ENCODE measurements at places on chromosomes 7 and 10. TPM values are rescaled to one million over a fixed set of nuclear protein-coding genes. Genes with fewer than 3 reads are reported as not detected.
A peak's percentile ranks its signal among the peaks of the same experiment; 100 is the strongest.

LIPJ gene
- not detected for total RNA-seq

GRCh38 chr10:36606234-36606839 is 519.1 kb upstream of the ANKRD30A start:
- H3K4me1 ChIP-seq: no peaks in the 10 kb centered on the region
- no peak overlapping the region for H3K27ac ChIP-seq
- H3K27me3 ChIP-seq: no peaks in the 10 kb centered on the region
- DNase-seq: no peak
- H3K36me3 ChIP-seq: no peaks in the 10 kb centered on the region

- peak overlapping the region; percentile 91 for H3K27ac ChIP-seq
- no peaks in the 10 kb centered on the region for H3K36me3 ChIP-seq
- peaks cover 35% of the 10 kb centered on the region for H3K4me1 ChIP-seq
- DNase-seq: peak; percentile 40
Observed at GRCh38 chr10:63265222-63265617, 132.1 kb downstream of the NRBF2 start.

DNA sequence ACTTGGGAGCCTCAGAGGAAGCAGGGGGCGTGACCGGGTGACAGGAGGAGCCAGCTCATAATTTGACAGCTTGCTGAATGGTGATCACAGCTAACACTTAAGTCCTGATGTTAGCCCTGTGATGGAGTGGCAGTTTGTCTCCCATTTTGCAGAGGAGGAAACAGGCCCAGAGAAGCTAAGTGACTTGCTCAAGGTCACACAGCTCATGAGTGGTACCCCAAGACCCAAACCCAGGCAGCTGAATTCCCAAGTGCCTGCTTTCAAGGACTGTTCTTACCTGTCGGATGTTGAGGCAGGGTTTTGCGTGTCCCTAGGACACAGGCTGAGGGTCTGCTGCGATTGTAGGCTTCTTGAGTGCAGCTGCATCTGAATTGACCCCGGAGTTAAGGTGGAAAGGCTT is 51.7 kb downstream of the PALD1 start:
- no peaks in the 10 kb centered on the region for H3K27me3 ChIP-seq
- no peaks in the 10 kb centered on the region for H3K36me3 ChIP-seq
- H3K4me1 ChIP-seq: no peaks in the 10 kb centered on the region
- H3K4me3 ChIP-seq: no peak overlapping the region

- H3K4me3 ChIP-seq: no peak overlapping the region
- DNase-seq: no peak
- H3K36me3 ChIP-seq: no peaks in the 10 kb centered on the region
- no peak overlapping the region for H3K27ac ChIP-seq
- H3K4me1 ChIP-seq: no peaks in the 10 kb centered on the region
- no peaks in the 10 kb centered on the region for H3K27me3 ChIP-seq
Observed at GRCh38 chr10:76072384-76072783, 641.0 kb downstream of the LRMDA start.

SPAG6 gene
- total RNA-seq: not detected

SLC26A3 gene
- total RNA-seq: not detected

DNA sequence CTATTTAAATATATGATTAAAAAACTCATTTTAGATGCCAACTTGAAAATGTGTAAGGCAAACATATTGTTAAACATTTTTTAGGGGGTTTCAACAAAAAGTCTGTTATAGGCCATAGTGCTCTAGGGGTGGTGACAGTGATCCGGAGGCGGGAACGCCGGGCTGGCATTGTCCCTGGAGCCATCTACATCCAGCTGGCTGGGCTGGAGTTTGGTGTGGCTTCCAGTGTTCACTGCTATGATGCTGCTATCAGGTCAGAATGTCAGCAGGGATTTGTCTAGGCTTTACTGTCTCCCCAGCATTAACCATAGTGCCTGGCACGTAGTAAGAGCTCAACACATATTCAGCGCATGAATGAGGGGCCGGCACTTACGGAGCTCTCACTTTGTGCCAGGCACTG is 1.9 kb upstream of the SLC18A2 start:
- no peak overlapping the region for H3K27ac ChIP-seq
- no peaks in the 10 kb centered on the region for H3K4me1 ChIP-seq
- H3K36me3 ChIP-seq: no peaks in the 10 kb centered on the region

GHRHR gene
- not detected for total RNA-seq

DNA sequence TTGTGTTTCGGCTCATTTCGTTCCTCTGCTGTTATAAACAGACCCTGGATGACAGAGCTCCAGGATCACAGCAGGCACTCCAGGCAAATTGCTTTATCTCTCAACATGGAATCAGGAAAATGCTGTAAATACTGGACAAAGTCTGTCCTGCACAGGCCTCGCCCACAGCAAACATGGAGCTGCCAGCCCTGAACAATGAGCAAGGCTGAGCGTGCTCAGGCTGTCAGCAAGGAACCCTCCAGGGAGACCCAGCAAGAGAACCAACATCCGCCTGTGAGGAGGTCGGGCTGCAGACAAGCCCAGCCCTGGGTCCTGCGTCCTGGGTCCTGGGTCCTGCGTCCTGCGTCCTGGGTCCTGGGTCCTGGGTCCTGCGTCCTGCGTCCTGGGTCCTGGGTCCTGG is 180.8 kb downstream of the PTPRN2 start:
- no peaks in the 10 kb centered on the region for H3K27me3 ChIP-seq
- H3K27ac ChIP-seq: no peak overlapping the region
- H3K4me3 ChIP-seq: no peak overlapping the region
- no peaks in the 10 kb centered on the region for H3K36me3 ChIP-seq
- H3K4me1 ChIP-seq: no peaks in the 10 kb centered on the region

- no peak overlapping the region for H3K27ac ChIP-seq
- H3K36me3 ChIP-seq: no peaks in the 10 kb centered on the region
- H3K4me3 ChIP-seq: no peak overlapping the region
- H3K4me1 ChIP-seq: no peaks in the 10 kb centered on the region
- no peaks in the 10 kb centered on the region for H3K27me3 ChIP-seq
Observed at GRCh38 chr10:95389982-95390381, 99.2 kb upstream of the PDLIM1 start.

- no peak for DNase-seq
- H3K4me3 ChIP-seq: no peak overlapping the region
- no peak overlapping the region for H3K27ac ChIP-seq
- no peaks in the 10 kb centered on the region for H3K27me3 ChIP-seq
- H3K4me1 ChIP-seq: no peaks in the 10 kb centered on the region
Observed at GRCh38 chr10:76408646-76409045, 977.2 kb downstream of the LRMDA start.

DNA sequence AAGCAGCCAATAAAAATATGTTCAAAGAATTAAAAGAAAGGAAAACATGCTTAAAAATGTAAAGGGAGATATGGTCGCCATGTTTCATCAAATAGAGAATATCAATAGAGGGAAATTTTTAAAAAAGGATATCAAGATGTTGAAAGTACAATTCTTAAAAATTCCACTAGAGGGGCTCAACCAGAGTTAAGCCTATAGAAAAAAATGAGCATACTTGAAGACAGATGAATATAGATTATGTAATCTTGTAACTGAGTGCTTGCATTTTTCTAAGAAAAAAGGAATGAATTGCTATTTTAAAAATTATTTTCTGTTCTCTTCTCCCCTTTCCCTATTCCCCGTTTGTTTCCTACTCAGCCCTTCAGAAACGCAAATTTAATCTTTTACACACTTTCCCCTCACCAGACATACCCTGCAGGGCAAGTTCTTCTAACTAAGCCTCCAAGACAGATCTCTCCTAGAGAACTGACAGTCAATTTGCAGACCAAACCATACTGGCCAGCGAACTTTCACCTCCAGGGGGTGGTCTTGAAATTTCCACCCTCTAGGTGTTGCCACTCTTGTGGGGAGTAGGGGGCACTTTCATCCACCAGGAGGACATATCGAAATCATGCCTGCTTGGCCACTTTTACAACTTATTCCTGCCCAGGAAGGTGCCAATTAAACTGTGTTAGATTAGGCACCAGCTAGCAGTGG is 67.7 kb downstream of the NSUN6 start:
- H3K4me3 ChIP-seq: no peak overlapping the region
- H3K27ac ChIP-seq: no peak overlapping the region
- DNase-seq: no peak

DNA sequence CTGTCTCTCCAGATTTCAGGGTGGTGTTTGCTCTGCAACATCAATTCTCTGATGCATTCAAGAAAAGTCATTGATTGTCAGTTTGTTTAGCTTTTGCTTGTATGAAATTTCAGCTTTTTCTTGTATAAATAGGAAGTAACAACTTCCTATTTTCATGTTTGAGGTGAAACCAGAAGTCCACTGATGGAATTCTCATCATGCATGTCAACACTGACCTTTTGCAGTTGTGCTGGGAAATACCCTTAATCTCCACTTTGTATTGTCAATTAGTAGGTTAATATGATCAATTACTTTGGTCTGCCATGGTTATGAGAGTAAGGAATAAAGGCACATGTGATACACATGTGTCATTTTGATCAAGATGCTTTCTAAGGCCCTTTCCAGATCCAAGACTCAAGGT is 208.8 kb upstream of the HPS1 start:
- no peak overlapping the region for H3K27ac ChIP-seq
- no peaks in the 10 kb centered on the region for H3K4me1 ChIP-seq

FAM241B gene
- total RNA-seq: 13.0 TPM

DNA sequence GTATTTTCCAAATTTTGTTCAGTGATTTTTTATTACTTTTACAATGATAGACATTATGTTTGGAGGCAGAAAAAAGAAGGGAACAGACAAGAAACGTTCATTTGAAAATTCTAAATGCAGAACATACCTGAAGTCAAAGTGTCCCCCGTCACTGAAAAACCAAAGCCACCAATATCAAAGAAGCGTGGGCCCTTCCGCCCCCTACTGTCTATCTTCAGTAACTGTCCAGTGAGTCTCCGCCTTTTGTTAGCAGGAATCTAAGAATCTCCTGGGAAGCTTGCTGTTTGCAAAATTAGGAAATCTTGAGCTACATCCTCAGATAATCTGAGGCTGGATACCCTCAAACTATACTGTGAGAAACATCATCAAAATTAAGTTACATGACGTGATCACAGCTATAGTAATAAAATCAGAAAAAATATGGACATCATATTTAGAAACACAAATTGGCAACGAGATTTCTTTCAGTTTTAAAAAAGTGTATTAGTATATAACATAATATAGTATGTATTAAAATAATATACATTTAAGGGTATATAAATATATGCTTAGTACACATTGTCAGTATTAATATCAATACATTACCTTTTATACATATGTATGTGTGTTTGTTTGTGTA is 169.3 kb upstream of the AKR1E2 start:
- H3K27ac ChIP-seq: no peak overlapping the region
- no peaks in the 10 kb centered on the region for H3K36me3 ChIP-seq
- H3K4me1 ChIP-seq: no peaks in the 10 kb centered on the region
- H3K27me3 ChIP-seq: no peaks in the 10 kb centered on the region
- peak; percentile 36 for DNase-seq

- no peaks in the 10 kb centered on the region for H3K36me3 ChIP-seq
- no peaks in the 10 kb centered on the region for H3K27me3 ChIP-seq
- no peak overlapping the region for H3K27ac ChIP-seq
- no peaks in the 10 kb centered on the region for H3K4me1 ChIP-seq
Observed at GRCh38 chr10:90289037-90289436, 568.8 kb downstream of the HTR7 start.

Data from naive thymus-derived CD4-positive, alpha-beta T cell (primary cell).